ENCODE measurements at places on chromosomes 2 and 18.
A peak's percentile ranks its signal among the peaks of the same experiment; 100 is the strongest.

DNA sequence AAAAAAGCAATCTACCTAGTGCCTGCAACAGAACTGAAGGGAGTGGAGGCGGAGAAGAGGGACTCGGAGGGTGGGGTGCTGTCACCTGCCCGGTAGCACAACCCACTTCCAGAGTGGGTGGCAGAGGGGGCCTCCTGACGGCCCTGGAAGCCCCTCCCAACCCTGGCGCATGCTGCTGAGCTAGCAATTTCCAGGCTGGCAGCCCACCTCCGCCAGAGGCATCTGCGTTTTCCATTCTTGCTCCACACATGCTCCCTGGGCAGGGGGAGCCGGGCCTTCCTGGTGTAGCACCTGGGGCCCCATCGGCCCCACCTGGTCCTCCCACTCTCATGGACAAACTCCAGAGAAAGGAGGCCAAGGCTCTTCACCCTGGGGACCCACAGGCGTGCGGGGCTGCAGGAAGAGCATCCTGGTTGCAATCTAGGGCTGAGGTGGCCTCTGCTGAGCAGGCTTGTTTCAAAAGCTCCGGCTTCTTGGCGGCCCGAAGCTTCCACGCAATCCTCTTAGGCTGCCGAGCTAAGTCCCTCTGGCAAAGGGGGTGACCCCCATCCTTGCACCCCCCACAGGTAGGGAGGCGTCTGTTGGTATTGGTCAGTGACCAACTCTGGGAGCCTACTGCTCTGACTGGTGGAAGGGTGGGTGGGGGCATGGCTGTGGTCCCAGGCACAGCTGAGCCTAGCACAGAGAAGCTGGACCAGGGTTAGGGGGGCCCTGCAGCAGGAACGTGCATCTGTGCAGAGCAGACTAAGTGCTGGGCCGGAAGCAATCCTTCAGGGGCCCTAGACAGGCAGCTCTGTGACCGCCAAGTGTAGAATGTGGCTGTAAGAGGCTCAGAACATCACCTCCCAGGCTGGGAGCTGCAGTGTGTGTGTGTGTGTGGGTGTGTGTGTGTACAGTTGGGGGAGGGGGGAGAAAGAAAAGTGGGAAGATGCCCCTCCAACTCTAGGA is 2.6 kb downstream of the HS6ST1 start:
- DNase-seq, result no peak

DNA sequence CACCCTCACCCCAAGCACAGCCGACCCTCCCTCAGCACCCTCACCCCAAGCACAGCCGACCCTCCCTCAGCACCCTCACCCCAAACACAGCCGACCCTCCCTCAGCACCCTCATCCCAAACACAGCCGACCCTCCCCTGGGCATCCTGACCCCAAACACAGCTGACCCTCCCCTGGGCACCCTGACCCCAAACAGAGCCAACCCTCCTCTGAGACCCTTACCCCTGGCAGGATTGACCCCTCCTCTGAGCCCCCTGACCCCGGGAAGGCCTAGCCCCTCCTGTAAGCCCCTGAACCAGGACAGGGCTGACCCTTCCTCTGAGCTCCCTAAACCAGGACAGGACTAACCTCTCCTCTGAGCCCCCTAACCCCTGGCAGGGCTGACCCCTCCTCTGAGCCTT is 84.4 kb upstream of the RAB6C start:
- DNase-seq, result no peak

GRCh38 chr2:241136191-241136590 is 13.1 kb downstream of the PASK start:
- DNase-seq, result no peak

DNA sequence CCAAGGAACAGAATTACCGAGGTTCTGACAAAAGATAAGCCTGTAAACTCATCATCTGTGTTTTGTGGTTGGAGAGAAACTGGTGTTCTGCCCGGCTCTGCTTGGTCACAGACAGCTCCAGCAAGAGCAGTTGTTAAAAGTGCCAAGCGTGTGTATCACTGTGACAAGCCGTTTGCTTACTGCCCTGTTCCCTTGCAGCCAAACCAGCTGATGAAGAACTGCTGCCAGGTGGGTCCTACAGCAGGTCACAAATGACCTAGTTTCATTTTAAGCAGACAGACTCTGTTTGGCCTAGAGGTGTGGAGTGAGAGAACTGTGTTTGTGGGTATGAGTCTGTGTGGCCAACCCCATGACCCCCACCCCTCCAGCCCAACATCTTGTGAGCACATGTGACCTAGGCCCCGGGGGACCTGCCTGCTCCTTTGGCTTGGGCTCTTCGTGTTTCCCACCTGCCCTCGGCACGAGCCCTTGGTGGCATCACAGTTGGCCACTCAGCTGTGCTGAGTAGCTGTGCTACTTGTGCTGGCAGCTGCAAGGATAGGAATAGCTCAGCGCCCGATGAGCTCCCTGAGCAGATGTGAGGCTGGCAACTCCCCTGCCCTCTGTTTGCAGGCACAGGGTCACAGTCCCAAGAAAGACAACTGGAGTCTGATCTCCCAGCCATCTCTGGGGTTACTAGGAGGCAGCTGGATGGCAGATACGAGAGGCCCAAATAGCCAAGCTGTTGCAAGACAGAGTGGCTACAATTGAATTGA is 9.7 kb downstream of the OXER1 start:
- no peak for DNase-seq

- DNase-seq, result no peak
Observed at GRCh38 chr2:74819702-74820101, 14.2 kb upstream of the HK2 start.

DNA sequence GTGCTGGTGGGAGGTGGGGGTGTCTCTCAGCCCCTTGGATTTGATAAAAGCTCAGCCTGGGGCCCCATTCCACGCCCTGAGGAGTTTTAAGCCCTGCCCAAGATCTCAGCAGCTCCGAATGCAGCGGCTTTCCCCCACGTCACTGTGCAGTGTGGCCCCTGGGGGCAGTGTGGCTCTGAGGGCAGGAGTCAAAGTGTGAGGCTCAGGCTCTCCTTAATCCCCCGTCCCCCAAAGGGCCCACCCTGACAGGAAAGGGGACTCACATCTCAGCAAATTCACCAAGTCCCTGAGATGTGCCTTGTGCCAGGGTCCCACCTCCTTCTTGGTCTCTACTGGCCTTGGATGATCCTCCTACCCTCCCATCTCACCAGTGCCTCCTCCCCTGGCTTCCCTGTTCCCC is 25.2 kb downstream of the NPPC start:
- DNase-seq, result no peak

GRCh38 chr2:70615222-70615621 is 61.6 kb upstream of the TGFA start:
- DNase-seq, result no peak

DNA sequence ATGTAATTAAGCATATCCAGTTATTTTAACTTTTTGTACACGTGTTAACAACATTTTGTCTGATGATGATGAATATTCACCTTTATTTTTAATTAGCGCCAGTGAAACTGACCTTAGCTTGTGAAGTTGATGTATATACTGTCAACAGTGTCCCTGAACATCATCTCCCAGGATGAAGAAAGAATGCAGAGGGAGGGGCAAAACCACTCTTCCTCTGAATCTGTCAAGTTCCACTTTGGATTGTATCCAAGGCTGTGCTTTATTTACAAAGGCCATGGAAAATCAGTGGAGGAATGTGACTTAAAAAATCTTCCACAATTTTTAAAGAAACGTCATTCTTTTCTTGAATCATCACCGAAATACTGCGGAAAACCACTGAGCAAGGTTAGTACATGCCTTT is 4.5 kb upstream of the RMDN2 start:
- peak; percentile 78 for DNase-seq

GRCh38 chr2:234555616-234556249 is 58.9 kb upstream of the ARL4C start:
- DNase-seq, result no peak

GRCh38 chr2:180017784-180018183 is 10.7 kb upstream of the CWC22 start:
- peak; percentile 45 for DNase-seq

GRCh38 chr2:19109518-19109917 is 248.9 kb downstream of the OSR1 start:
- no peak for DNase-seq

DNA sequence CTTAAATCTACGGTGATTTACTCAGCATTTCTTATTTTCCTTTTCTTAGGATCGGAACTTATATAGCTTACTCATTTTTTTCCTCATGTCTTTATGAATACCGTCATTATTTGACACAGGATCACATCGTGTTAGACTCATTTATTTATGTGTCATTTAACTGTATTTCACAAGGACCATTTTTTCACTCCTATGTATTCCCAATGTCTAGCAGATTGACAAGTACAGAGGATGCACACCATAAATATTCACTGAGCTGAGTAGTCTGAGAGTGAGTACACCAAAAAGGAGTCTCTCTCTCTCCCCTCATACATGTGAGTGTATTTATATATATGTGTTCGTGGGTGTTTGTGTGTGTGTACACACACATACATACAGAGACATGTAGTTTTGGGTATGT is 573.5 kb downstream of the RNF144A start:
- DNase-seq, result no peak

- DNase-seq, result peak; percentile 93
Observed at GRCh38 chr2:85248773-85249509, 78.8 kb downstream of the TGOLN2 start.

- peak; percentile 34 for DNase-seq
Observed at GRCh38 chr2:68832233-68832869, 38.8 kb downstream of the BMP10 start.

- DNase-seq, result no peak
Observed at GRCh38 chr2:105683011-105683492, 61.7 kb upstream of the NCK2 start.

DNA sequence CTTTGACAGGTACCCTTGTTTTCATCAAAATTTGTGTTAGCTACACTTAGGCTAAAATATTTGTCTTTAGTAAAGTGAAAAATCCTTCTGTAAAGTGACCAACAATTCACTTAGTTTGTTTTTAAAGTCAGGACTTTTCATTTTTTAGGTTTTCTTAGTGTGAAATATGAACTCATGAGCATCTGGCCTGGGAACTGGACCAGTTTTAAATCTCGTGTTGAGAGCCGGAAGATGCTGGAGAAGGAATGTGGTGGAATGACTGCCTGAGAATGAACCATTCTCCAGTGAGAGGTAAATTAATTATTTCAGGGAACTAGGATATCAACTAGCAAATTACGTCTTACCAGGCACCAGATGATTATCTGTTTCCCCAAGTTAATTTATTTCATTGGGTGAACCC is 305.7 kb downstream of the AGPS start:
- no peak for DNase-seq

- DNase-seq, result no peak
Observed at GRCh38 chr18:76446321-76447257, 48.5 kb downstream of the ZNF516 start.

Data from HS-27A (cell line).